ENCODE measurements at places on chromosomes 16 and 17. TPM values are rescaled to one million over a fixed set of nuclear protein-coding genes. Genes with fewer than 3 reads are reported as not detected.

FBXW10B gene
- 2.2 TPM for polyA plus RNA-seq

DUSP14 gene
- 3.2 TPM for polyA plus RNA-seq

MMP15 gene
- 8.7 TPM for polyA plus RNA-seq

NOB1 gene
- 116 TPM for polyA plus RNA-seq

CDH16 gene
- not detected for polyA plus RNA-seq

STH gene
- not detected for polyA plus RNA-seq

JPH3 gene
- not detected for polyA plus RNA-seq

CX3CL1 gene
- polyA plus RNA-seq = 30.1 TPM

All from adipose tissue (tissue), 3 donors.